ENCODE measurements at places on chromosomes 6 and 20.

DNA sequence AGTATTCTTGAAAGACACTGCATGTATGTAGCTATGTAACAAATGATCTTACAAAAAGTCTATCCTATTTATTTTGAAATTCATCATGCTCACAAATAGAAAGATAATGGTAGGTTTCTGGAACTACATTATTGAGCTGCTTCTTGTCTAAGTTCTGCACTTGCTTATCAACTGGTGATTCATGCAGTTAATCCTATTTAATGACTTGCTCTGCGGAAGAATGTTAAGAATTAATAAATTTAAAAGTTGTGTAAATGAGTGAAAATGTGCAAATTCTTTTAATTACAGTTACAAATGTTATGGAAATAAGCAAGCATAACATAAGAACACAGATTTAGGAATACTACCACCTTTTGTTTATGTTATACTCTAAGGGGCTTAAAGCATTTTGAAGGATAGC is 67.1 kb upstream of the MCM9 start:
- no peak for DNase-seq

DNA sequence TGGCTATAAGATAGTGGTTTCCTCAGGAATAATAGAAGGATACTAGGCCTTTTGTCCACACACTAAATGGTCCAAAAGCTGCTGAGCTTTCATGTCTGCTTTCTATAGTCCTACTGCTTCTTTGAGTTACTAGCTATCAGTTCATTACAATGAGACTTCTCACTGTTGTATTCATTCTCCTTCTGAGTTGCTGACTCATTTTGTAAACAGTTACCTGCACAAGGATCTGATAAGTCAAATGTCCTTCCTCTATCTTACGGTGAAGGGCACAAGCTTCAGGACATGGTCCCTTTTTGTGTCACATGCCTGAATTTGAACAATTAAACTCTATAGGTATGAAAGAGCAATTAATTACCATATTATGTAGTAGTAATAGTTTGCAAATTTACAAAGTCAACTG is 90.5 kb downstream of the MAN1A1 start:
- no peak for DNase-seq

DNA sequence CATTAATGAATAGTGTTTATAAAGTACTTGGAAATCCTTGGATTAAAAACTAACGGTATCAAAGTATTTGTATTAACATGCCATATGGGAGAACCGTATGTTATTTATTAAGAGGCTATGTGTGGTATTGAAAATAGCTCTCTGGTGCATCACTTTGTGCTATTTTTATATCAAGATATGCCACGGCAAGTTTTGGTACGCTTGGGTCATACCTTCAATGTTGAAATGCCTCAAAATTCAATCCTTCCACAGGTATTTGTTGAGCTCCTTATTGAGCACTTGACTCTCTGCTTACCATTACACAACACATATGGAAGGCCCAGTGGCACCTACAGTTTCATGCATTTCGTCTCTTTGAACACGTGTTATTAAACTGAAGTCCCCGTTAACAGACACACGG is 647.9 kb downstream of the KIF16B start:
- no peak for DNase-seq

DNA sequence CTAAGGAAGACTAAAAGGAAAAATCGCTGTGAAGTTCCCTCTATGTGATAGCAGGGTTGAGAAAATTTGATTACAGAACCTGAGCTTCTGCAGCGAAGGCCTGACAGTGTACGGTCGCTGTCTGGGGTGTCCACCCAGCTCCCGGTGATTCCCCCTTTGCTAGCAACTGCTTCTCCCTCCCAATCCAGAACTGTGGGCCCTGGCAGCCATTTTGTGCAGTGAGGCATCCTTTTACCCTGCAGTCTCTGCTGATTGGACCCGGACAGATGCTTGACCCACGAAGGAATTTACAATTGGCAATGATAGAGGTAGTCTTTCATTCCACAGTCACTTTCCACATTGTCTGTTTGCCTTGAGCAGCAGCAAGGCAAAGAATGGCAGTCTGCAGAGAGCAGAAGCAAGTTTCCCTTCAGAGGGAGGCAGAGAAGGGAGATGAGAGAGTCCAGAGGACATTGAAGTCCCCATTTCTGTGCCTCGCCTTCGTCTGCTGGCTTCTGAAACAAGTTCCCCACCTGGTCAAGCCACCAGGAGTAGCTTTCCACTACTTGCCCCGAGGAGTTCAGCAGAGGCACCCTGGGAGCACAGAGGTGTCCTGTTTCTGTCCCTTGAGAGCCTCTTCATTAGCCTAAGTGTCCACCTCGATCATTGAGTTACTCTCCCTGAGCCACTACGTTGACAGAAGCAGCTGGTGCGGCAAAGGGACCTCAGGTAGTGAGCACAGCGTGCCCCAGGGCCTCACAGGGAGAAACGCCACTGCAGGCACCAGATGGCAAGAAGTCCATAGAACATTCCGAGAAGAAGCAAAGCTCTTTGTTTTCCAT is 370.3 kb downstream of the NRN1 start:
- no peak for DNase-seq

GRCh38 chr20:43560974-43561373 is 2.1 kb downstream of the SGK2 start:
- no peak for DNase-seq

DNA sequence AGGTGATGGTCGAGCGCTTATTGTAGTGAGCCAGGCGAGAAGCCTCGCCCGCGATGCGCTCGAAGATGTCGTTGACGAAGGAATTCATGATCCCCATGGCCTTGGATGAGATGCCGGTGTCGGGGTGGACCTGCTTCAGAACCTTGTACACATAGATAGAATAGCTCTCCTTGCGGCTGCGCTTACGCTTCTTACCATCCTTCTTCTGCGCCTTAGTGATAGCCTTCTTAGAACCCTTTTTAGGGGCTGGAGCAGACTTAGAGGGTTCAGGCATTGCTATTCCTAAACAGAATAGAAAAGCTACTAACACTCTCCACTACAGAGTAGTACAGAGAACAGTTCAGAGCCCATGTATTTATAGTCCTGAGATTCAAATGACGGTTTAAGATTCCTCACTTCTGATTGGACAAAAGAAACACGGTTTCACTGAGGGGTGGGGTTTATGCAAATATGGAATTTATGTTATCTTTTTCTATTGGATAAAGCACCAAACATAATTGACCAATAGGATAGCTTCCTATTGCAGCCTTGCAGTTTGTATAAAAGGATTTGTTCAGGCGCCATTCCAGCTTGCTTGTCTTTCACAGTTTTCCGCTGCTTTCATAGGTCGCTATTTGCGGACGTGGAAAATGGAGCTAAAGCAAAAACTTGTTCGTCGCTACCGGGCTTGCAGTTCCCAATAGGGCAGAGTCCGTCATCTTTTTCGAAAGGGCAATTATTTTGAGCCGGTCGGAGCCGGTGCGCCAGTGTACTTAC is 43.7 kb upstream of the HFE start:
- DNase-seq, result peak; percentile 87

GRCh38 chr6:89479897-89480296 is 46.9 kb downstream of the ANKRD6 start:
- DNase-seq, result no peak

DNA sequence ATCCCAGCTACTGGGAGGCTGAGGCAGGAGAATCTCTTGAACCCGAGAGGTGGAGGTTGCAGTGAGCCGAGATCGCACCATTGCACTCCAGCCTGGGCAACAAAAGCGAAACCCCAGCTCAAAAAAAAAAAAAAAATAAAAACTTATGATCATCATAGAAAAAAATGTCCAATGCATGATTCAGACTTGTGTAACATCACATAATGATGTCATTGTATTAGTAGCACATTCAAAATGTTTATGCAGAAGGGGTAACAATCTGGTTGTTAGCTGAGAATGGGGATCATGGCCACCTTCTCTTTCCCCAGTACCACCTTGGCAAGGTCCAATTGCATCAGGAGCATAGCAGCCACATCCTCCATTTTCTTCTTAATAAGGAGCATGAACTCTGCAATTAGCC is 137.6 kb upstream of the MARCKS start:
- no peak for DNase-seq
